Midbrain (tissue), 1 donor: ENCODE measurements at places on chromosomes 6 and 20.

DNA sequence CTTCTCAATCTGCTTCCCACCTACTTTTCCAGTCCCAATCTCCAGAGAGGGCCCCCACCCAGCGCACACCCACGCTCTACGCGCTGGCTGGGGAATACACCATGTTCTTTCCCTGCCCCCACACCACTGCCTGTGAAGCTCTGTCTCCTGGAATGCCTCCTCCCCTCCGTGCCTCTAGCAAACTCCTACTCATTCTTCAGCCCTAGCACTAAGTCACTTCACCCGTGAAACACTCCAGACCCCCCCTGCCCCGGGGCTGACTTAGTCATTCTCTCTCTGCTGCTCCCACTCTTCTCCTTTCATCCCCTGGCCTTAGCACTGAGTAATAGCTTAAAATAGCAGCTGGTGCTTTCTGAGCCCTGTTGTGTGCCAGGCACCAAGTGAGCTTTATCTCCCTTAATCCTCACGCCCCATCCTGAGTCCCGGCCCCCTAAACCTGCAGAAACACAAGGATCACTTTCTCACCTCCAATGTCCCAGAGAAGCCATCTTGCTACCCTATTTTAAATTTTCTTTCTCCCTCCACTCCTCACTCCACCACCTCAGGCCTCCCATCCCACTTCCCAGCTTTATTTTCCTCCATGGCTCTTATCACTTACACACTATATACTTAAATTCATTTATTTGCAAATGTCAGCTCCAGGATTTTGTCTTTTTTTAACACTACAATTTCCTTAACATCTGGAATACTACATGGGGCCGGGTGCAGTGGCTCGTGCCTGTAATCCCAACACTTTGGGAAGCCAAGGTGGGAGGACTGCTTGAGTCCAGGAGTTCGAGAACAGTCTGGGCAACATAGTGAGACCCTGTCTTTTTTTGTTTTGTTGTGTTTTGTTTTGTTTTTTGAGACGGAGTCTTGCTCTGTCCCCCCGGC is 6.3 kb upstream of the PARD6B start:
- no peak for DNase-seq

DNA sequence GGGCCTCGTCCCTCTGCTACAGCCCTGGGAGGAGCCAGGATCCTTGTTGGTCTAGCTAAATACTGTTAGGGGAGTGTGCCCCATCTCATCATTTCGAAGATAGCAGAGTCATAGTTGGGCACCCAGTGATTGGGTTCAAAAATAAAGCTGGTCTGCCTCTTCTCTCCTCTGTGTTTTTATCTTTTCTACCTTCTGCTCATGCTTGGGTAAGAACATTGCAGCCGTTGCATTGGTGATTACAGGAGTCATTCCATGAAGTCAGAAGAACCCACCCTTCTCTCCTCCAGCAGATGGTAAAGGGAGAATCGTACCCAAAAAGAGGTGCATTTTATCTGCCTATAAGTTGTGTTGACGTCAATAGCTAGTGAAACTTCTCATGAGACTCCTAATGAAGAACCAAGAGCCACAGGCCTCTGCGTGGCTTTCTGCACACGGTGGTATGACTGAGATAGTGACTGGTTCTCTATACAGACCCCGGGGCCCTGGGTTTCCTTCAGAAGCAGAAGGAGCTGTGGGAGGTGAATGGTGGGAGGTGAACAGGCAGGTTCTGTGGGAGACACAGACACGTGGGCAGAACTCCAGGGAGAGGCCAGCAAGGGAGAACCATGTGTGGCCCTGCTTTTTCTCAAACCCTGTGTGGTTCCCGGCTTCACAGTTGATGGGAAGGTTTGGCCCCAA is 5.7 kb upstream of the FAM209A start:
- no peak for DNase-seq

DNA sequence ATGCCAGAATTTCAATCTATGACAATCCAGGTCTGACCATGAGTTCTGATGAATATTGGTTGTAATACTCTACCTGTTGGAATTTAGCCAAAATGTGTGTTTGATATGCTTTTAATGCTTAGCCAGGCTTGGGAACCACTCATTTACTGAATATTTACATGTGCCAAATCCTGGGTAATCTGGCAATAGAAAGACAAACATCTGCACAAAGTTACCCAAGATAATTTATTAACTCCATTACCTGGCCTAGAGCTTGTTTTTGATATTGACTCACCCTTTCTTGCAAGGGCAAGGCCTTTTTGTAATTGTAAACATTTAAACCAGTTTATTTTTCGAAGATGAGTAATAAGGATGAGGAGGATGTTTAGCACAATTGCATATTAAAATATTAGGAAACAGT is 13.5 kb upstream of the CD2AP start:
- no peak for DNase-seq

DNA sequence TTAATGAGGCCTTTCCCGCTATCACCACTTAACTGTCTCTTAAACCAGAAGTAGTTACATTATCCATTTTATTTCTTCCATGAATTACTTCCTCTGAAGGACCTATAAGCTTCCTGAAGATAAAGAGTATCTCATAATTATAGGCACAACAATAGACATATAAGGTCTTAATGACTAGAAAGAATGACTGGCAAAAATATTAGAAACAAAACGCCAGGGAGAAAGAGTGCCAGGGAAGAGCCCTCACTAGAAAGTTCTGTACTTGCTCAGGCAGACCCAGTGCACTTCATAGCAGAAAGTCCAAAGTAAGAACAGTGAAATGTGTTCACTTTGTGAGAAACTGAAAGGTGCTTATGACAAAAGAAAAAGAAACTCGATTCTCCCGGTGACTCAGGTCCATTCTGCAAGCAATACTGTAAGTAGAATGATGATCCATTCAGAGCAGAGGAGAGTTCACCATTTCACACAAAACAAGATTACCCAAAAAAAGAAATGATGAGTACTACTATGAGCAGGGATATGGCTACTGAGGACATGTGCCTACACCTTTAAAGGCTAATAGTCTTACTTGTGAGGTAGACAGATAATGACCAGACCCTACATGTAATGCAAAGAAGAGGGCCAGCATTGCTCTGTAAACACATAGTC is 5.5 kb downstream of the ZNF334 start:
- no peak for DNase-seq

DNA sequence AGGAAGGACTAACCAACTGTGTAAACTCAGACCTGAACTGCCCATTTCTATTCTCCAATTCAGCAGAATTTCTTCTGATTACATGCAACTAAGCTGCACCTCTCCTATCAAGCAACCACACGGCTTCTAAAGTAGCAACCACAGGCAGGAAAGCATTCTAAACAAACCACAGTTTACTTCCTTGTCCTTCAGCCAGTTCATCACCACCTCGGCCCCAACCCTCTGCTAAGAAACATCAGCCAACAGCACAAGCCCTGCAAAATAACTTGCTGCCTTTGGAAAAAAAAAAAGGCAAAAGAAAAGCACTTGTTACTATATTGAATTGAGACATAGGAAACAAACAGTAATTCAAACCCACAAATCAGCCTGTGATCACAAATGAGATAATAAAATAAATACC is 140.3 kb downstream of the NFATC2 start:
- DNase-seq, result peak; percentile 18
